ENCODE measurements at places on chromosomes 3 and 15. TPM values are rescaled to one million over a fixed set of nuclear protein-coding genes. Genes with fewer than 3 reads are reported as not detected.

The BDH1 gene
- 26.6 TPM for total RNA-seq

The GOLGA8G gene
- not detected for total RNA-seq

The SLC24A5 gene
- not detected for total RNA-seq

The EPM2AIP1 gene
- total RNA-seq = 8.7 TPM

DNA sequence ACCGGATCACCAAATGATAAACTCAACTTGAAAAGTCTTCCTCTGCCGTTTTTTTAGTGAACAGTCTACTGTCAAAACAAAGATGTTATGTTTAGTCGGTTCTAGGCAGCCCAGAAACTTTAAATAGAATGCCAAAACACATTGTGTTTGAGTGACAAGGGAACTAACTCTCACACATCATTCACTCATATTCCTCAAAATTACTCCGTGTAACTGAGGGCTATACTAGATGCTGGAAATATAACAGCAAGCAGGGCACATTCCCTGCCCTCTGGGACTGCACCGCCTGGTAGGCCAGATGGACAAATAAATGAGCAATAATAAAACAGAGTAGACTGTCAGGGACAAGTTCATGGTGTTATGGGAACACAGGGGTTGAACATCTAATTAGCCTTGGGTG lies 251.4 kb downstream of the MAGI1 start:
- no peak overlapping the region for H3K27ac ChIP-seq
- DNase-seq = no peak
- no peaks in the 10 kb centered on the region for H3K36me3 ChIP-seq
- H3K4me1 ChIP-seq = 0 out of 2 replicates have a peak, but pooled peaks cover 4% of the 10 kb centered on the region
- H3K4me3 ChIP-seq = no peak overlapping the region

DNA sequence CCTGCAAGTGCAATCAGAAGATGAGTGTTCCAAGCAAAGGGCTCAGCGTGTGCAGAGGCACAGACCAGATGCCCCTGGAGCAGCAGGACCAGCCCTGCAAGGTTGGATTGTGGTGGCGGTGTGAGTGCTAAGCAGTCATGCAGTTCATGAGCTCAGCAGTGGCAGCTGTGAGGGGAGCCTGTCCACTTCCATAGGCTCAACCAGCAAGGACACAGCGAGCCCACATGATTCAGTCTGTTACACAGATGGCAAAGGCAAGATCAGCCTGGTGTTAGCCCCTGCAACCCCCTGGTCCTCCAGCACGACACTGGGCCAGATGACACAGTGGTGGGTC lies 95.9 kb upstream of the PRR23E start:
- H3K27me3 ChIP-seq = no peaks in the 10 kb centered on the region
- DNase-seq = no peak
- H3K36me3 ChIP-seq = no peaks in the 10 kb centered on the region
- H3K4me1 ChIP-seq = no peaks in the 10 kb centered on the region
- no peak overlapping the region for H3K4me3 ChIP-seq

DNA sequence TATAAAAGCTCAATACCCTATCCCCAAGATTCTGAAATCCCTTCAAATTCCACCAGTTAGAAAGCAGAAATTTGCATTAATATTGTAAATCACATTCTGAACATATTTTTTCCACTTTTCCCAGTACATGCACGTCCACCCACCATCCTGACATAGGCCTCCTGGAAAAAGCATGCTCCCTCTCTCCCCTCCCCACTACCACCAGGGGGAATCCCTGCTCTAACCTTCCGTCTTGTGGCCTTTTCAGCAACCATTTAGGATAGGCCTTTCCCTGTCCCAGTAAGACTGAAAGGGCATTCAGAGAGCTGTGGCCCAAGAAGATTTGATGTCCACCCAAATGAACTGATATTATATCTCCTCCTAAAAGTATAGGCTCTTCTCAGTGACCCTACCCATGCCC lies 182.1 kb downstream of the ARRDC4 start:
- H3K27me3 ChIP-seq = no peaks in the 10 kb centered on the region
- H3K36me3 ChIP-seq = no peaks in the 10 kb centered on the region
- DNase-seq = no peak
- H3K27ac ChIP-seq = no peak overlapping the region

- no peak overlapping the region for H3K4me3 ChIP-seq
- DNase-seq = no peak
- no peaks in the 10 kb centered on the region for H3K27me3 ChIP-seq
- H3K4me1 ChIP-seq = no peaks in the 10 kb centered on the region
- H3K27ac ChIP-seq = no peak overlapping the region
Observed at GRCh38 chr15:57941816-57942215, 123.7 kb downstream of the ALDH1A2 start.
